Calu3 (cell line): ENCODE measurements at places on chromosomes 7 and 10. TPM values are rescaled to one million over a fixed set of nuclear protein-coding genes. Genes with fewer than 3 reads are reported as not detected.

Gene IGFBP1
- total RNA-seq: 3.3 and 6.1 TPM in 2 replicates

Gene TCAF2
- total RNA-seq: 0.34 and 0.52 TPM in 2 replicates

Gene GPER1
- 0.26 and 1.1 TPM in 2 replicates for total RNA-seq

Gene PHKG1
- 1.1 and 2.6 TPM in 2 replicates for total RNA-seq

Gene CCDC71L
- 28.1 and 30.9 TPM in 2 replicates for total RNA-seq

Gene DPP6
- not detected in 2 replicates for total RNA-seq

Gene SOSTDC1
- 13.9 and 22.1 TPM in 2 replicates for total RNA-seq

Gene SMKR1
- total RNA-seq: 0.49 TPM in 1 of 2 replicates, not detected in the other

Gene PRKG1
- 0.21 and 0.81 TPM in 2 replicates for total RNA-seq

Gene LANCL2
- total RNA-seq: 15.7 and 16.6 TPM in 2 replicates

Gene OR2A5
- not detected in 2 replicates for total RNA-seq

Gene APBB1IP
- 1.5 and 1.9 TPM in 2 replicates for total RNA-seq

Gene TAX1BP1
- total RNA-seq: 190 TPM in 2 replicates

Gene LLCFC1
- not detected in 2 replicates for total RNA-seq

Gene SKIDA1
- total RNA-seq: 0.40 TPM in 1 of 2 replicates, not detected in the other

Gene ELN
- total RNA-seq: 0.39 and 0.42 TPM in 2 replicates

Gene RSPH10B
- total RNA-seq: 0.33 and 0.37 TPM in 2 replicates

Gene KLF14
- 0.17 TPM in 1 of 2 replicates, not detected in the other for total RNA-seq

Gene COL26A1
- not detected in 2 replicates for total RNA-seq

Gene SPDYE8
- total RNA-seq: not detected in 2 replicates

Gene FAM25C
- not detected in 2 replicates for total RNA-seq

Gene ZCWPW1
- 4.1 and 4.3 TPM in 2 replicates for total RNA-seq

Gene TDRD1
- not detected in 2 replicates for total RNA-seq

Gene OIT3
- 1.4 and 1.9 TPM in 2 replicates for total RNA-seq

Gene RBM20
- total RNA-seq: 0.07 TPM in 1 of 2 replicates, not detected in the other

Gene PLCE1
- total RNA-seq: 1.8 and 3.2 TPM in 2 replicates

Gene NODAL
- not detected in 2 replicates for total RNA-seq

Gene CYP3A7
- 0.71 and 0.86 TPM in 2 replicates for total RNA-seq

Gene DRGX
- not detected in 2 replicates for total RNA-seq

Gene CYP3A4
- 0.15 TPM in 1 of 2 replicates, not detected in the other for total RNA-seq

Gene TWIST1
- 2.4 and 2.9 TPM in 2 replicates for total RNA-seq

Gene MYH16
- 0.61 and 0.97 TPM in 2 replicates for total RNA-seq

Gene HTRA1
- total RNA-seq: 1.3 and 2.4 TPM in 2 replicates

Gene TES
- 124 and 126 TPM in 2 replicates for total RNA-seq

Gene METTL27
- total RNA-seq: 14.3 TPM in 2 replicates

Gene KCNMA1
- total RNA-seq: 0.45 and 0.59 TPM in 2 replicates

Gene NPY4R2
- not detected in 2 replicates for total RNA-seq

Gene ADCY1
- 7.6 and 8.8 TPM in 2 replicates for total RNA-seq

Gene NPC1L1
- 45.0 and 46.0 TPM in 2 replicates for total RNA-seq

Gene PAPOLB
- total RNA-seq: 0.07 TPM in 1 of 2 replicates, not detected in the other
